ENCODE measurements at places on chromosomes 12 and 14.

- DNase-seq = no peak
These were observed 54.4 kb downstream of the PELI2 start for GRCh38 chr14:56172571-56172971.

DNA sequence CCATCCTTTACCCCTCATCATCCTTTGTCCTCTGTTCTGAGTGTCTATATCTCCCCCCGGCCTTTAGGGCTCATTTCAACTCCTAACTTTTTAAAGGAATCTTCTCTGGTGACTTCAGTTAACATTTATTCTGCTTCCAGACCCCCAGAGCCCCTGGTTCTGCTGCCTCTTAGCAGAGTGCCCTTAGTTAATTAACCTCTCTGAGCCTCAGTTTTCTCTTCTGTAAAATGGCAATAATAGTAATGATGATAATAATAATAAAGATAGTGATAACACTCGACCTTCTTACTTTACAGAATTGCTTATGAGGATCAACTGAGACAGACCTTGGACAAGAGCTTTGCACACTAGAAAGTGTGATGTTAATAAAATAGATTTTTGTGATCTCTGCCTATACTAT lies 6.4 kb upstream of the C12orf43 start:
- DNase-seq = no peak

GRCh38 chr12:6996040-6996441 lies 22.2 kb downstream of the LPCAT3 start:
- DNase-seq = no peak

- DNase-seq = no peak
These were observed 247.0 kb downstream of the PHLDA1 start for GRCh38 chr12:75784591-75784990.

DNA sequence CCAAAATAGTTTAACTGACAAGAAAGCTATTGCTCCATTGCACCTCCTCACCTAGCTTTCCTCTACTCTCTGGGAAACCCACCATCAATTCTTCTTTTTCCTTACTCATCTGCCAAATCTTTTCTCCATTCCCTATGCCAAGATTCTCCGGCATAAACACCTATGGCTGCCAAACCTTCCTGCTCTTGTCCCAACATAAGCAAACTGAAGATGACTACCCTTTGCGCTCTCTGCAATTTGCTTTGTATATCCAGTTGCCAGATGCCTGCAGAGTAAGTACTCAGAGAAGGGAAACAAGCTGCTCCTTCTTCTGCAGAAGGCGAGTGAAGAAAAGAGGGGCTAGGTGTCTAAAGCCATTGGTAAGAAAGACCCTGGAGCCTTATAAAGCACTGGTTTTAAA lies 11.5 kb downstream of the PTGER2 start:
- no peak for DNase-seq

- DNase-seq = no peak
These were observed 259.9 kb upstream of the MDGA2 start for GRCh38 chr14:47935332-47935731.

DNA sequence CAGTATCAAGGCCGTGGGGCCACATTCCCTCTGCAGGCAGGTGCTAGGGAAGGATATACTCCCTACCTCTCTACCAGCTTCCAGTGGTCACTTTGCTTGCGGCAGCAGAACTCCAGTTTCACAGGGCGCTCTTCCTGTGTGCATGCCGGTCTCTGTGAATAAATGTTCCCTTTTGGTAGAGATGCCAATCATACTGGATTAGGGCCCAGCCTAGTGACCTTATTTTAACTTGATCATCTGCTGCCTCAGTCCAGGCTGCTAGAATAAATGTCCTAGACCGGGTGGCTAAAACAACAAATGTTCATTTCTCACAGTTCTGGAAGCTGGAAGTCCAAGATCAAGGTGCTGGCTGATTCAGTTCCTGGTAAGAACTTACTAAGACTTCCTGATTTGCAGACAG lies 198.8 kb upstream of the TMEM132C start:
- DNase-seq = no peak

GRCh38 chr12:128861226-128862016 lies 8.1 kb downstream of the GLT1D1 start:
- no peak for DNase-seq

DNA sequence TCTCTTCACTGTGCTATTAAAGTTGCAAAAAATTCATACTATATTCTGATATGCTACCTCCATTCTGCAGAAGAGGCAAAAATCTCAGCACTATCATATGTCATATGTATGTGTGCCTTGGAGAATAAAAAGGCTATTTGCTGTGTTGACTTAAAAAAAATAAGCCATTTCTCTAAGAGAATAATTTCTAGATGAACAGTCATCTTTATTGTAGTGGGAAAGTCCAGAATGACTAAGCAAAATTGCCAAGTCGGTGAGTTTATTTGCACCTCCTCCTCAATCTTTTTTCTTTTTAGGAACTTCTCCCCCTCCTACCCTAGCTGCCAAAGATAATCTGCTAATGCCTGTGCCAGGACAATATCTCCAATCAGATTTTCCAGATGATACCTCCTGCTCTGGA lies 353.8 kb upstream of the FAR2 start:
- DNase-seq = no peak

- DNase-seq = no peak
These were observed 7.0 kb upstream of the BDKRB1 start for GRCh38 chr14:96249029-96249428.

- no peak for DNase-seq
These were observed 6.2 kb upstream of the KRT86 start for GRCh38 chr12:52268212-52268611.

DNA sequence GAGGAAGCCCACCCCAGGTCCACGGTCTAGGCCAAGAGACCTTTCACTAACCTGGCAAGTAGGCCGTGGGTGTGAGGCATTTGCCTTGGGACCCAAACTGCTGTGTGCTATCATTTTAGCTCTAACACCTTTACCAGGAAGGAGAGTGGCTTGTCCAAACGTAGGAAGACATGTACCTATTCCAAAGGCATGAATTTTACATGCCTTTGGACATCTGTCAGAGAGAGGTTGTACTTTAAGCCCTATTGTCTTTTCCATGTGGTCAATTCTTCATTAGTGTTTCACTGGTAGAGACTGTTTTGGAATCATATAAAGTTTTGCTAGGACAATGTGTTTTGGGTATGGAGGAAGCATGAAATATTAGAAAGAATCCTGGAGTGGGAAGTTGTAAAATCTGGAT lies 148.8 kb downstream of the SLC41A2 start:
- DNase-seq = no peak

- DNase-seq = no peak
These were observed 23.1 kb upstream of the HELB start for GRCh38 chr12:66279123-66279712.

GRCh38 chr12:42854208-42854607 lies 264.7 kb upstream of the PRICKLE1 start:
- DNase-seq = no peak

DNA sequence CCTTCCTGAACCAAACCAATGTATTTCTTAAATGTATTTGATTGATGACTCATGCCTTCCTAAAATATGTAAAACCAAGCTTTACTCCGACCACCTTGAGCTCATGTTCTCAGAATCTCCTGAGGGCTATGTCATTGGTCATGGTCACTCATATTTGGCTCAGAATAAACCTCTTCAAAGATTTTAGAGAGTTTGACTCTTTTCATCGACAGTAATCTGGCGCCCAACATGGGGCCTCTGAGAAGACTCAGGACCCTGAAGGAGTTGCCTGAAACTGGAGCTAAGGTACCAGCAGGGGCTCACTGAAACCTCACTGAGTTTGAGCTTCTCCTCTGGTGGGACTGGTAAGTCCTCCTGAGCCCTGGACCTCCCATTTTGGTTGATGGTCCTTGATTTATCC lies 17.2 kb upstream of the PSMC1 start:
- DNase-seq = no peak

DNA sequence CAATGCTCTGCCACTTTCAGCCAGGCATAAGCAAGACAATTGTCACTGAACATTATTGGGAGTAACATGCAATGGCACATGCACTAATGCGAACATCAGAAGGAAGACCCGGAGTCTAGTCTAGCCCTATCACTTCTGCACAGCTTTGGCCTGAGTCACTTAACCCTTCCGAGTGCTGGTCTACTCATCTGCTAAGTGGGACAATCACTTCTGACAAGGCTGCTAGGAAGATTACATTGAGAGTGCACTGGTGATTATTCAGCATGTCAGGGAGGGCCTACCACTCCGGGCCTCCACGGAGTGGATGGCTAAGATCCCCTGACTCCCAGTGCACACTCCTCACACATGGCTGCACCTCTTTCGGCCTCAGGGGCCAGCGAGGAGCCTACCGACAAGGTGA lies 240.9 kb downstream of the DPF3 start:
- DNase-seq = no peak
